ENCODE measurements at places on chromosomes 4 and X.

GRCh38 chrX:148854306-148854705, 353.9 kb downstream of the AFF2 start:
- no peak for DNase-seq

DNA sequence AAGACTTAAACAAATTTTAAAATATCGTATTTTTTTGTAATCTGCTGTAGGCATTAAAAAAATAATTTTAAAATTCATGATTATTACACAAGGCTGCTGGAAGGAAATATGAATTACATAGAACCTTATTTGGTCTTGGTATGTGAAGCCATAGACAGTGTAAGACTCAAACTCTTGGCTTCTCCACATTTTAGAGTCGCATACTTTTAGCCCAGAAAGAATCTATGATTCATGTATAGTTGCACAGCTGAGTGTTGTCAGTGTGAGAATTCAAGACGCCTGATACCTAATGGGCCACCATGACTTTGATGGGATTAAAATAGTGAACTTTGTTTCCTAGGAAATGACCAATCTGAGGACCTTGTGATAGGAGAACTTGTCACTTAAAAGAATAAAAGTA, 1.4 kb downstream of the INTU start:
- no peak for DNase-seq

GRCh38 chrX:12026481-12026880, 111.8 kb upstream of the FRMPD4 start:
- no peak for DNase-seq

- DNase-seq = no peak
Observed at GRCh38 chr4:168646001-168646768, 149.3 kb downstream of the PALLD start.

DNA sequence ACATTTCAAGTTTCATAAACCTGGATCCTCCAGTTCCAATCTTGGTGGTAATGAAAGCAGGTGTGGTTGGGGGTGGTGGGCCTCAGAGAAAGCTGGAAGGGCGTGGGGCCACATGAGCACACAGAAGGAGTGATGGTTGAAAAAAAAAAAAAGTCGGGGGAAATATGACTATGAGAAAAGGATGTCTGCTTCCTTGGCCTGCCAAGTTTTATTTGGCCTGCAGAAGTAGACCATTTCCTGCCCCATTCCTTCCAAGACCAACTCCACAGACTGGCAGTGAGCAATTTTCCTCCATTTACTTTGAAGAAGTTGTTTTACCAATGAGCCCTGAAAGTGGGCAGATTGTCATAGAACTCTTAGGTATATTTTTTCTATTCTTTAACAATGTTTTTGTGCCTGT, 43.3 kb downstream of the LNX1 start:
- no peak for DNase-seq

GRCh38 chrX:26922278-26922677, 540.9 kb downstream of the PPP4R3C start:
- DNase-seq = no peak

DNA sequence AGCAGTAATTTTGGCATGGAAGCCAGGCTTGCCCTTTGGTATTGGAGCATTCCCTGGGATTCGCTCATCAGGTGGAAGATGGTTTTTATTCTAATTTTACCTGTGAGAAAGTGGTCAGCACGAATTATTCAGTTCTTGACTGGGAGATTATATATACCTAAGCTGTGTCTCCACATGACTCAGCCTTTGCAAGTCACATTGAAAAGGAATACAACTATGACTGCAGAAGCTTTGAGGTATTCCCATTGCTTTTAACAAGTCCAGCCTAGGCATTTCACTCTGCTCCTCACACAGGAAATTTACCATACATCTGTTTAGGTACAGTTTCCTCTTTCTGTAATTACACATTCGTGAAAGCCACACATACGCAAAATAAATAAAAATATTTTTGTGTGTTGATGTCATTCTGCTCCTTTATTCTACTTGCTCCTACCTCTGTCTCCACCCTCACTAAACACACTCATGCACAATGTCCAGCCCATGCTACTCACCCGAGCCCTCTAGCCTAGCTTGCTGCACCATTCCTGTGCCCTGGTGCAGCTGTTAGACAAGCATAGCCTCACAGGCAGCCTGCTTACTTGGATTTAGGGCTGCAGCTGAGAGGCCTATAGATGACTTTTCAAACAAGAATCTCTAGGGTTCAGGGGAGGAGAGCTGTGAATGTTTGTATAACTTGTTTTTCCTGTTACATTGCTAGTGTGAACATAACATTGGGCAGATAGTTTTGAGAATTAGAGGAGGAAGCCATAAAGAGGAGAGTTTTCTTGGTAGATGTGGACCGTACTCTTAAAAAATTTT, 504.4 kb upstream of the FAT1 start:
- no peak for DNase-seq

Data from AG09319 (cell line).